GDM1 (cell line): ENCODE measurements at places on chromosomes 7 and 10.

DNA sequence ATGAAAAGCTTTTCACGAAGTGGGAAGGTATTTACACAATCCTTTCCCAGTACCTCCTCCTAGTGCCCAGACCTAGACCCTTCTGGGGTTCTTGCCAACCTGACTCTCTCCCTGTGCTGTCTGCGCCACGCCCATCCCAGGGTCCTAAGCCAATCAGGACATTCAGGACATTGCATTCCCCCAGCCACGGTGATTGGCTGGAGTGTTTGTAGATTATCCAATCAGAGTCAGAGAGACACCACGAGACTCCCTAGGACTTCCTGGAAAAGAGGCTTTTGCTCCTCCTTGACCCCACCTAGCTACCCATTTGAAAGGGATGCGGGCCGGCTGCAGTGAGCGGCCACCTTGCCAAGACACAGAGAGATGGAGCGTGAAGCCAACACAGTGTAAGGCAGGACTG lies 3.5 kb upstream of the GDF2 start:
- no peak for DNase-seq

- DNase-seq, result no peak
These were observed 115.0 kb downstream of the EGFR start for GRCh38 chr7:55133630-55134358.

DNA sequence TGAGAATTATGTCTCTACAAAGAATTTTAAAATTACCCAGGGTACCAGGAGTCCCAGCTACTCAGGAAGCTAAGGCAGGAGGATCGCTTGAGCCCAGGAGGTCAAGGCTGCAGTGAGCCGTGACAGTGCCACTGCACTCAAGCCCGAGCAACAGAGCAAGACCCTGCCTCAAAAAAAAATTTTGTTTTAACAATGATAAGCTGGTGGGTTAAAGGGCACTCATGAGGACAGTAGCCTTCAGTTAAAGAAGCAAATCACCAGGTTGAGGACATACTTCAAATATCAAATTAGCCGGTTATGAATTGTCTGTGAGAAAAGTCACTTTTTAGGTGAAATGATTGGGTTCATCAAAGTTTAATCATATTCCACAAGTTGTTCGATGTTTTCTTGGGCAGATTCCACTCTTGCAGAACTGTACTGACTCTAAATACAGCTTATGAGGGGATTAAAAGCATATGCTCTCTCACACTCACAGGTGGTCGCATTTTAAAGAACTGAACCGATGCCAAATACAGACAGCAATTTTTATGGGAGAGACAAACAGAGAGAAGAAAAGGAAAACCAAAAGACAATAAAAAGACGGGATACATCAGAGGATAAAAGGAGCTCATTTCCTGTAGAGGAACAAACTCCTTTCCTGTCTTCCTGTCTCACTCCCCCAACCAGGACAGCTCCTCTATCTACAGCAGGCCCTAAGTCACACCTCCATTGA lies 582.8 kb upstream of the NRP1 start:
- DNase-seq, result no peak

DNA sequence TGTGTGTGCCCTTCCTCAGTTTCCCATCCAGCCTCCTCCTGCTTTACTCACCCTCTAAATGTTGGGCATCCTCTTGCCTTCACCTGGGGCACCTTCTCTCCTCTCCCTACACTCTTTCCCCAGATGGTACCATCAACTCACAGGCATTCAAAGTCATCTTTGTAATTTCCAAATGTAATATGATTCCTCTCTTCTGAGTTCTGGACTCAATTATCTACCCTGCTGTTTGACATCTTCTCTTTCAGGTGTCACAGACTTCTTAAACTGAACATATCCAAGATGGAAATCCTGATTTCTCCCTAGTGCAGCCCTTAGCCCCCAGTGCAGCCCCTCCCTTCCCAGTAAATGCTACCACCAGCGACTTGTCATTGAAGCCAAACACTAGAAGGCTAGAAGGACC lies 422.8 kb downstream of the KCNMA1 start:
- DNase-seq, result no peak

- DNase-seq, result no peak
These were observed 24.5 kb downstream of the RBAK start for GRCh38 chr7:5070206-5070605.

DNA sequence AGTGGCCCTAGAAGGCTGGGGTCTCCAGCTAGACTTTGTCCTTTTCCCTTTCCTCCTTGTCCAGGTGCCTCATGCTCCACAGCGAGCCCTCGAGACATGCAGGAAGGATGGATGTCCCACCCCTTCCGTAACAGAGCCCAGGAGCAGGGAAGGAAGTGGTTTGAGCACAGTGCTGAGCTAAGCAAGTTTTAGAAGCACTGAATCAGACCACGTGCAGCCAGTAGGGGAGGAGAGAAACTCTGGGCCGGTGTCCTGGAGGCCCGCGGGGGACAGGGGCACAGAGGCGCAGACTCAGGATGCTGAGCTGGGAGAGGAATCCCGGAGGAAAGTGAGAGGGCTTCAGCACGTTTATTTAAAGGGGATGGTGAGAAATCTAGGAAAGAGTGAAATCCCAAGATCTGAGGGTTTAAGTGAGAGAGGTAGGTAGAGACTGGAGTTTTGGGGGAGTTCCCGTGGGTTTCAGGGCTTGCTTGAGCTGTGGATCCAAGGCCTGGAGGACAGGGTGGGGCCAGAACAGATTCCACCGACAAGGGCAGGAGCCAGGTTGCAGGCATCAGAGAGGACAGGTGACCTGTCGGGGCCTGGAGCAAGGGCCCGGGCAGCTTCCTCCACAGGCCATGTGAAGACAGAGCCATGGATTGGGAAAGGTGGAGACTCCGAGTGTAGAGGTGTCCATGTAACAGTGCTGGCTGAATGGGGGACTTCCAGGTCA lies 4.4 kb upstream of the IRF5 start:
- peak; percentile 74 for DNase-seq

DNA sequence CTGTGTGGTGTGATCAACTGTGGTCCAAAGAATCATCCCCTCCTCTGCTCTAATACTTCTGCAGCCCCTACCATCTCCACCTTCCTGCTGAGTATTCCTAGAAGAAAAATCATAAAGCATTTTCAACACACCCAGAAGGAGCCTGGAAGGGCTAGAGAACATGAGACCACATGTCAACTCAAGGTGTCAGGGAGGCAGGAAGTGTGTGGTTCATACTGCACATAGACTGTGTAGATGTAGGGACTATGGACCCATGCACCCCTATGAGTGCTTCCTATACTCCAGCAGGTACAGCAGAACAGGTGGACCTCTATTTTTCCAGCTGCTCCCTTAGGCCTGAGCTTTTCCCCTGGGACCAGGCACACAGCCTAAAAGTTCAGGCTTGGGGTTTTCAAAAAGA lies 2.6 kb upstream of the ZNF746 start:
- no peak for DNase-seq

DNA sequence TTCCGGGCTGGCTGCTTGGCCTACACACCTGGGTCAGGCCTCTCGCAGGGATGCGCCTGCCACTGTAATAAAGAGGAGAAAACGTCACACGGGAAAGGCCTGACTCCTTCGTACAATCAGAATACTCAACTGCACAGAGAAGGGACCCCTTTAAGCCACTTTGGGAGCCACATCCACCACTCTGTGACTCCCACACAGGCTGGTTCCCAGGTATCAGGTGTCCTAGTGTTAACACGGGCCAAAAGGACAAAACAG lies 5.8 kb upstream of the ZNF736 start:
- DNase-seq, result no peak
